PC-3 (cell line): ENCODE measurements at places on chromosomes 6 and 20. TPM values are rescaled to one million over a fixed set of nuclear protein-coding genes. Genes with fewer than 3 reads are reported as not detected.

DNA sequence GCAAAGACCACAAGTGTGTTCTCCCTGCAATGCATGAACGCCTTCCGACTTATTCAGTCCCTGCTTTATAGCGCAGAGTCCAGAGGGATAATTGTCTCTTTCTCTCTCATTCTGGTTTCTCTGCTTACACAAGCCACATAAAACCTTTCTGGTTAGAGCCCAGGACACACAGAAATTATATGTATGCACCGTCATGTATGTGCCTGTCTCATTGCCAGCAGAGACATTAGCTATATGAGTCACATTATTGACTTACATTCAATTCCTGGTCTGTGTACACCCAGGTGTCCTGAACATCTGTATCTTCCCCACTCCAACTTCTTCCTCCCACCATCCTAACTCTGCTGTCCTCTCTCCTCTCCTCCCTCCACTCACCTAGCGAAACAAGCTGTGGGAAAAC, 44.0 kb downstream of the LRFN2 start:
- DNase-seq = no peak

DNA sequence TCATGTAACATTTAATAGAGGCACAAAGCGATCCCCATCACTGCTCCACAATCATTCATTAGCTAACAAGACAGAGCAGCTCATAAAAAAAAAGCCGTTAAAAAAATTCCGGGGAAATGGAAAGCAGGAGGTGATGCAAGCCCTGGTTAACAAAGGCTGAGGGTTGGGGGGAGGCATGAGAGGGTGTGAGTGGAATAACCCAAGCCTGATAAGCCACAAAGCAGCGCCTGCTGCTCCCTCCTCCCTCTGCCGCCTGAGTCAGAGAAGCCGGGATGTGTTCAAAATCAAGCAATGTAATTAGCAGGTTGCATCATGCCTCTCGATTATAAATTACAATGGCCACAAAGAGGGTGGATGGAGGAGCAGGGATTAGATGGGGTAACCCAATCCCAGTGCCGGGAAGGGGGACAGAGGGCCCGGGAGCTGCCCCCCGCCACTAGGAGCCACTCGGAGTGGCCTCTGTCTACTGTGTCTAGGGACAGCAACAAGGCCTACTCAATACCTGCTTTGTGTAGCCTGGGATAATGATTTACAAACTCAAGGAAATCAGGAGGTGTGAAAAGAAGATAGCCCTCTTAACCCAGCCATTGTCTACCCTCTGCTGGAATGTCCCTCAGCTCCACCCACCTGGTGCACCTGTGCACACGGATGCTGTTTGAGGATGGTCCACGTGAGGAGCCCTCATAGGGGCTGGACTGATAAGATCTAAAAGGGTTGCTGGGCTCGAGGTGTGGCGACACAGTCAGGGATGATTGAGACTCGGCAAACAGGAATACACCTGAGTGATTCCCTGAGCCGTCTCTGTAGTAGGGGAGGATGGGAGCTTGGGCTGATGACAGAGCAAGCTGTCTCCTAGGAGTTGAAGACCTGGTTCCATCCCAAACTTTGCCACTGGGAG, 156.9 kb downstream of the VEGFA start:
- DNase-seq = peak; percentile 53

DNA sequence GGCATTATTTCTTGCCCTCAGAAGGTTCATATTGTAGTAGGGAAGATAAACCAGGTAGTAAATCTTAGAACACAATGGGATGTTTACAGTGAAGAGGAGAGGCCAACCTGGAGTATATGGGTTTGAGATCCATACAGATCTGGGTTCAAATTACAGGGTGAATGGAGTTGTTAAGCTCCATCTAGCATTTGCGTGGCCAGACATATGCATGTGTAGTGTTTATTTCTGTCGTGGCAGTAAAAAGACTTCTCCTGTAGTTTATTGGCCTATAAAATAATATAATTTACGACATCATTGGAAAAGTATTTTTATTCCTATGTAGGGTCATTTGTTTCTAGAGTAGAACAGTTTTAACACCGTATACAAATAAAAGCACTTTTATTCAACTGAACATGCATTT, 25.2 kb upstream of the TULP4 start:
- no peak for DNase-seq

DNA sequence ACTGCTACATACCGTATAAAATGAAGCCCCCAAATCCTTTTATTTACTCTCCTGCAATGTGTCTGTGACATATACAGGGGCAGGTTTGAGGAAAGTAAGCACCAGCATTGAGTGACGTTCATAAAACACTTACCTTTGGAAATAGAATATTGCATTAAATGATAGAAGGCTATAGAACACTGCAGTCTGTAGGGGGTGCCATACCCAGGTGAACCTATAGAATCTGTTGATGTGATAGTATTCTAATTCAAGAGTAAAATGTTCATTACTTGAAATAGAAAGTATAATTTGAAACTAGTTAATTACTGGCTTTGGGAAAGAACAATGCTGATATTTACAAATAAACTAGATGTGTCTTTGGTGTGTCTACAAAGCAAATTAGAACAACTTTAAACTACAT, 47.0 kb upstream of the PRL start:
- peak; percentile 35 for DNase-seq

DNA sequence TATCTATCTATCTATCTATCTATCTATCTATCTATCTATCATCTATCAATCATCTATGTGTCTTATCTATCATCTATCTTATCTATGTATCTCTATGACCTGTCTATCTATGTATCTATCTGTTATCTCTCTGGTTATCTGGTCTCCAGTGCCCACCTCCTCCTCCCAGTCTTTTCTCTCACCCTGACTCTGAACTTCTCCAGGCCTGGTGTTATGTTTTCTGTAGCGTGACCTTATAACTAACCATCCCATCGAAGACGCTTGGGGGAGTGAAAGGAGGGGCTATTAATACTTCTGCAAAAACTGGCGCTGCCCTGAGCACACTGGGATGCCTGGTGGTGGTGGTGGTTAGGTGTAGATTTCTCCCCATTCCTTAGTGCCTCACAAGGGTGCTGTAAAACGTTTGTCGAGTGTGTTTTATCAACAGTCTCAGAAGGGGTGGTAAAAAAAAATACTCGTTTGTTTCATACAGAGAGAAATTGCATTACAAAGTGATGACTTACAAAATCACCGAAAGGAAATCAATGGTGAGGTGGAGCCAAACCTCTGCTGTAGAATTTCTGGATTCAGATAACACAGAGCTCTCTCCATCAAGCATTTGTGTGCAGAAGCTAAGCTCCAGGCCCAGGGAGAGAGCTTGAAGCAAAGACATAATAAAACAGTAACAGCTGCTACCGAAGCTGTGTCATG, 156.2 kb downstream of the BCAS1 start:
- DNase-seq = peak; percentile 58

GRCh38 chr6:168097621-168098430, 18.8 kb upstream of the FRMD1 start:
- no peak for DNase-seq

DNA sequence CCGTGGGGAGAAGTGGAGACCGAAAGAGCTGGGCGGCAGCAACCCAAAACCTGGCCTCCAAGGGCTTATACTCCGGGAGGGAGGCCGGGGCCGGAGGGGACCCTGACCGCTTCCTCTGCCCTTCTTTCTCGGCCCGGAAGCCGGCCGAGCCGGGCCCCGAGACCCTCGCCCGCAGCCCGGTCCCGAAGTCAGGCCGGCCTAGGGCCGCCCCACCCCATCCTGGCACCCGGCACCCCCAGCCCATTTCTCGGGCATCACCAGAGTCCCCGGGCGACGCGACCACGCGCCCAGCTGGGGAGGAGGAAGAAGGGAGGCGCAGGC, 572 bp upstream of the ZDHHC14 start:
- no peak for DNase-seq

- DNase-seq = peak; percentile 68
These were observed 21.0 kb upstream of the PDE7B start for GRCh38 chr6:135830452-135830881.

DNA sequence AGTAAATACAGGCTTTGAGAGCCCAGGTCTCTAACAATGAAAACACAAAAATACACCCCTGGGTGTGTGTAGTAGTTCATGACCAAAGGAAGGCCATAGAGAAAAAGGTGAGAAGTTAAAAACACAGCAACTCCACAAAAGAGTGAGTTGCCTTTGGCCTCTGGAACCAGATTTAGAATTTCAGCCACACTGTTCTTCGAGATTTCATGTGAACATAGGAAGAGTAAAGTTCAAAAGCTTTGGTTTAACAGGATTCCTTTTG, 43.5 kb upstream of the RIN2 start:
- DNase-seq = no peak

Gene TRIM40
- not detected in 2 replicates for total RNA-seq

Gene MACROD2
- 3.1 and 11.5 TPM in 2 replicates for total RNA-seq

Gene CUTA
- total RNA-seq = 227 and 242 TPM in 2 replicates

Gene SNPH
- total RNA-seq = 21.4 and 24.9 TPM in 2 replicates

Gene CNR1
- total RNA-seq = not detected in 2 replicates

Gene ZNF76
- 17.9 and 20.8 TPM in 2 replicates for total RNA-seq

Gene PRSS35
- 1.7 and 3.2 TPM in 2 replicates for total RNA-seq
